Stimulated activated CD4-positive, alpha-beta T cell treated with anti-CD3 and anti-CD28 coated beads, Interleukin-12 subunit alpha, Interleukin-12 subunit beta, amount 100 ng/mL, for 48 hours (primary cell): ENCODE measurements at places on chromosomes 2 and 18.

- no peak for DNase-seq
Observed at GRCh38 chr18:23810396-23810795, 121.1 kb downstream of the LAMA3 start.

DNA sequence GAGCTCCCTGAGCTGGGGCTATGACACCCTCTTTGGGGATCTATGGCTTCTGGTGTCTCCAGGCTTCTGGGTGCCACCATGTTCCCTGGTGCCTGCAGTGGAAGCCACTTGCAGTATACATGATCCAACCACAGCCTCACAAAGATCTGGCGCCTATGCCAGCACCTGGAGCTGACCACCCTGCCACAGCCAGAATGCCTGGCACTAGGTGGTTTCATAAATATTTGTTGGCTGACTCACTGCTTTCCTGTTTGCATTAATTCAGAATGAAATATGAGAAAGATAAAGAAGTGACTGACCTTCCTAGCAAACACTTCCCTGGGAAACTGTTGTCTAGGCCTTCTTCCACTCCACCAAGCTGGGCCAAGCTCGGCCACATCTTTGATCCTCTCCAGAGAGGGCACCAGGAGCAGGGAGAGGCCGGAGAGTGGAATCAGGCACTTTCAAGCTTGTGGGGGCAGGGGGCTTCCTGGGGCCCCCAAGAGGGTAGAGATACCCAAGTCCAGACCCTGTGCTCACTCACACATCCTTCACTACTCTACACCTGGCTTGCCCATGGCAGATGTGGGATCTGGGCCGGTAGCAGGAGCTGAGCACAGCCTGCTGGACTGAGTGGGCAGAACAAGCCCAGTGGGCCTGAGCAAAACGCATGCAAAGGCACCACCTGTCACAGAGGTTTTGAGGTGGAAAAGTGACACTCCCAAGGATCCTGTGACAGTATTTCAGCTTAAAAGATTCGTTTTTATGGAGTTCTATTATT lies 565.7 kb downstream of the SLC4A3 start:
- no peak for DNase-seq

DNA sequence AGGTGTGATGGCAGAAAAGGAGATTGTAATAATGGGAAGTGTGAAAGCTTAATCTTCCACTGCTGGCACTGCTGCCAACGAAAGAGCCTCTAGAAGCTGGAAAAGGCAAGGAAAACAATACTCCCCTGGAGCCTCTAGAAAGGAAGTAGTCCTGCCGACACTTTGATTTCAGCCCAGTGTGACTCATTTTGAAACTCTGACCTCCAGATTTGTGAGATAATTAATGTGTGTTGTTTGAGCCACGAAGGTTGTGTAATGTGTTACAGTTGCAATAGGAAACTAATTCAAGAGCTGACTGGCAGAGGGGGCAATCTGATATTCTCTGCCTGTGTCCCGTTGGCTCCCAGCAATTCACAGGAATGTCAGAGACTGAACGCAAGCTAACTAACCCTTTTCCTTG lies 219.2 kb upstream of the UBE2E3 start:
- DNase-seq = no peak

DNA sequence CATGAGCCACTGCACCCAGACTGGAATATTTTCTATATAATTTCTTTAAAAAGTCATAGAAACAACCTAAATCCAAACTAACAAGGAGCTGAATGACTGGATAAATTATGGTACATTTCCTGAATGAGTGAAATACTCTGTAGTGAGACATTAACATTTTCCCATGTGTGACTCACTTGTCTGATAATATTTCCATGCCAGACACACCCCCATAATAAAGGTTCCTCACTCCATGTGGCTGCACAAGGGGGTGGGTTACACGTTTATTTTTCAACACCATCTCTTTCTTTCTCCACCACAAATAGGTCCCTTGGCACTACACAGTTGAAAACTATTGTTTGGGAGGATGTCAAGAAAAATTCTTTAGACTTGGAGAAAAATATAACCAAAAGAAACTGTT lies 266.3 kb upstream of the LYPD1 start:
- no peak for DNase-seq

GRCh38 chr2:236618370-236618769 lies 48.7 kb downstream of the ACKR3 start:
- no peak for DNase-seq

DNA sequence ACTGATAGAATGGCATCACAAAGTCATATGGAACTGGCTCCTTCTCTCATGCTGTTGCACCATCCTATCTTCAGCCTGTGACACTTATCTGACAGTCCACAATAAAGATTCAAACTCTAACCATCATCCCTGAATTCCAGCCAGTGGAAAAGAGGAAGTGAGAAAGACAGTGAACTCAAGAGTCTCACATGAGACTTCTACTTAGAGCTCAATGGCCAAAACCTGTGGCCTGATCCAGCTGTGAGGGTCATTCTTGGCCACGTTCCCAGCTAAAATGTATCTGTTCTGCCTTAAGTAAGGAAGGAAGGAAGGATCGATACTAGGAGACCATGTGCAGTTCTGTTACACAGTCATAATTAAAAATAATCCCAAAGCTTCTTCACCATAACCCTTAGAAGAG lies 73.6 kb downstream of the RND3 start:
- no peak for DNase-seq
